ENCODE measurements at places on chromosomes 2 and 18. TPM values are rescaled to one million over a fixed set of nuclear protein-coding genes. Genes with fewer than 3 reads are reported as not detected.

- no peak for DNase-seq
Measured at GRCh38 chr18:8667846-8668245, 37.5 kb upstream of the MTCL1 start.

DNA sequence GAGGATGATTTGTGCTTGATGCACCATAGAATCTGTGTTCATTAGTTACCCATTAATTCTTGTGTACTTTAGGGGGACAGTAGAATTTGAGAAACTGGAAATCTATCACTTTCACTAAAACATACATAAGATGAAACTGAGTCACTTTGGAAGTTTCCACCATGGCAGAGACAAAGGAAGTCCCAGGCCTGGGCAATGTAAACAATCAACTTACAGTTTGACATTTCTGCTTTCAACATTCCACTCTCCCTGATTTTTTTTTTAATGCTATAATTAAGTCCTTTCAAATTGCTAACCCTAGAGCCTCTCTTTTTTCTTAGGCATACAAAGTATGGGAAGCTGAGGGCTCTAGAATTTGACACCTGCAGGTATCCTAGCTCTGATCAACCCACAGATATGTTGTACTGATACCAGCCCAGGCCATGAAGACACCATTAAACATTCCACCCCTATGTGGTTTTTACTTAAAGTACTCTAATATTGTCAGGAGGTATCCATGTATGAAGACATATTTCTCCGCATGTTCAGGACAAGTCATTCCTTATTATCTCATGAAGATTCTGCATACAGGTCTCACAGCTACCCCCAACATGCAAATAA lies 88.5 kb upstream of the GLS start:
- no peak for DNase-seq

Gene TRIM54
- not detected for total RNA-seq

GRCh38 chr2:54073796-54074195 lies 41.6 kb upstream of the ACYP2 start:
- no peak for DNase-seq

Gene C2orf69
- total RNA-seq, result 16.3 TPM

GRCh38 chr18:43627848-43628530 lies 350.7 kb upstream of the SYT4 start:
- DNase-seq, result no peak

- no peak for DNase-seq
Measured at GRCh38 chr2:230325316-230326243, 1.4 kb upstream of the SP140L start.

GRCh38 chr2:45301307-45302277 lies 292.3 kb upstream of the SIX2 start:
- DNase-seq, result no peak

DNA sequence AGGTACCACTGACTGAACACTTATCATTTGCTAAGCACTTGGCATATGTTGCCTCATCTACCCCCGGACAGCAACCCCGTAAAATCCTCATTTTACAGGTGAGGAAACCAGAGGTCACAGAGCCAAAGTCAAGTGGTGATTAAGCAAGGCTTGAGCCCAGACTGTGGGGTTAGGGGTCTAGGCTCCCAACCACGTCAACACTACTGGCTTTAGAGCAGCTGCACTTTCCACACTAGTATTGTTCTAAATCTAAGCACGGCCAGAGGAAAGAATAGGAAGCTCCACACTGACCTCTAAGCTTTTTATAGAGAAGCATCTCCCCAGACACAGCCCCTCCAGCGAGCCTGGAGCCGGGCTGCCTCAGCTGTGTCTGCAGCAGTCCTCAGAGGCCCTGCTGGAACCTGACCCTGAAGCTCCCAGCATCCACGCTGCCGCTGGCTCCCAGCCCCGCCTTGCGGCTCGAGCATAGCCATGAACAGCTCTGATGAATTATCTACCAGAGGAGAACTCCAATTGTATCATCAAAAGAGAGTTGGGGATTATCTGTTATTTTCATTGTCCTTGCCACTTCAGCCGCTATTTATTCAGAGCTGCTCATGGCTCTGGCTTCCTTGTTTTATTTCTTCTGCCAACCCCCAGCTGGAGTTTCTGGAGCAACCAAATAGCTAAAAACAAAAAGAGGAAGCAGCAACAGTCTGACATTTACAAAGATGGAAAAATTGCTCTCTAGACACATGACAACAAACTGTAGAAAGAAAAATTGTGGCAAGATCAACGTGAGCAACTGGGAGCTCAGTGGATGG lies 62.2 kb upstream of the RTN4 start:
- DNase-seq, result no peak

Gene SERPINB13
- not detected for total RNA-seq

- DNase-seq, result no peak
Measured at GRCh38 chr2:146709004-146709403, 1135.8 kb upstream of the ACVR2A start.

- DNase-seq, result no peak
Measured at GRCh38 chr2:190979906-190980629, 33.9 kb downstream of the STAT1 start.

DNA sequence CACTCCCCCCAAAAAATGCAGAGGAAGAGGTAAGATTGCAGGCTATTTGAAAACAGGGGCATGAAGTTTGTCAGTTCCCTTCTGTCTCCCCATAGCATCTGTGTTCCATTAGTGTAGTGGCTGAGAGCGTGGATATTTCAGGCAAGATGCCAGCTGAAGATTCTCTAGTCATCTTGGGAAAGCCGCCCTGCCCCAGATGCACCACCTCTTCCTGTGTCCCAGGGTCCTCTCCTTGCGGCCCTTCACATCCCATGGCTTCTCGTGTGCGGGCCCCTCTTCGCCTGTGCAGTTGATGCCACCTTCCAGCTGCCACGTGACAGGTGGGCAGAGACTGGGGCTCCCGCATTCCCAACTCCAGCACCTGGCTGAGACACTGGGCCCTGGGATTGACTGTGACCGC lies 16.1 kb downstream of the TMEM127 start:
- no peak for DNase-seq

GRCh38 chr18:8948471-8949149 lies 153.9 kb upstream of the NDUFV2 start:
- no peak for DNase-seq

- no peak for DNase-seq
Measured at GRCh38 chr18:60984510-60984909, 348.7 kb upstream of the CDH20 start.

Gene GAL3ST2
- 0.53 TPM for total RNA-seq

GRCh38 chr2:202700075-202700901 lies 65.5 kb downstream of the FAM117B start:
- no peak for DNase-seq

Gene AMER3
- not detected for total RNA-seq

GRCh38 chr18:32802591-32803451 lies 30.0 kb upstream of the KLHL14 start:
- DNase-seq, result no peak

- no peak for DNase-seq
Measured at GRCh38 chr18:69785466-69785865, 162.2 kb downstream of the CD226 start.

- DNase-seq, result no peak
Measured at GRCh38 chr2:217060516-217060915, 200.7 kb upstream of the TNP1 start.

DNA sequence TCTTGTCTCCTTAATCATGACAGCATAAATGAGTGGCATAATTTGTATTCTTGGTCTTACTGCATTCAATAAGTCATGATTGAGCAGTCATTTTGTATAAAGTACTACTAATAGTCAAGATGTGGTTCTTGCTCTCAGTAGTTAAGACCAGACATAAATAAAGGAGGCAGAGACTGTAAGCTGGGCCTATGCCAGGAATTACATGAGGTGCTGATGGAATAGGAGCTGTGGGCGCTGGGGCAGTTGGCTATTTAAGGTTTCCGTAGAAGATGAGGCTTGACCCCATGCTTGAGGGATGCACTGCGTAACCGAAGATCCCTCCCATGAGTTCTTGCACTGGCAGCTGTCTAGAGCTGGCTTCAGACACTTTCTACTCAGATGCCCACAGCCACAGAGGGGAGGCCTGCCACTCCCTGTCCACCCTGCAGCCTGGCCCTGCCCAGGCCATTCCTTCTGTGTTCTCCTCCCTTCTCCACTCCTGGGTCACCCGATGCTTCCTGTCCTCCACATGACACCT lies 150.9 kb upstream of the REV1 start:
- no peak for DNase-seq

DNA sequence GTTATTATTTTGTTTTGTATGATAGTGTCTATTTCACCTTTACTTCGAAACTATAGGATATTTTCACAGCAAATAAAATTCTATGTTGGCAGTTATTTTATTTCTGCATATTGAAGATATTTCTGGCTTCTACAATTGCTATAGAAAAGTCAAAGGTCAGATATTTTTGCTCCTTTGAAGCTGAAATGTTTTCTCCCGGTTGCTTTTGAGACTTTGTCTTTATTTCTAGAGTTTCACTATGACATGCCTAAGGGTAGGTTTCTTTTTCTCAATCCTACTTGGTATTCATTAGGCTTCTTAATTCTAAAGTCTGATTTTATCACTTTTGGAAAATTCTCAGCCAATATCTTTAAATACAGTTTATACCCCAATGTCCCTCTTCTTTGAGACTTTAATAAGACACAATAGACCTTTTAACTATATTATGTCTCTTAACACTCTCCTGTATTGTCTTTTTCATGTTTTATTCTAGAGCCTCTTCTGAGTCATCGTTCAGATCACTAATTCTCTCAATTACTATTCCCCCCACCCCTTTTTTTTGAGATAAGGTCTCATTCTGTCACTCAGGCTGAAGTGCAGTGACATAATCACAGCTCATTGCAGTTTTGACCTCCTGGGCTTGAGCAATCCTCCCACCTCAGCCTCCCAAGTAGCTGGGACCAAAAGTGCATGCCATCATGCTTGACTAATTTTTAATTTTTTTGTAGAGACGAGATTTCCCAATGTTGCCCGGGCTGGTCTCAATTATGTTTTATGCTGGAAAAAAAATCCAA lies 50.5 kb downstream of the USP37 start:
- DNase-seq, result no peak

GRCh38 chr2:240166191-240166590 lies 25.7 kb upstream of the OTOS start:
- DNase-seq, result no peak

Gene UGT1A4
- not detected for total RNA-seq

GRCh38 chr2:207624185-207625013 lies 795 bp downstream of the METTL21A start:
- peak; percentile 74 for DNase-seq

- DNase-seq, result peak; percentile 40
Measured at GRCh38 chr18:76490670-76491472, 4.2 kb downstream of the ZNF516 start.

- DNase-seq, result no peak
Measured at GRCh38 chr2:213723041-213723560, 438.8 kb downstream of the SPAG16 start.

DNA sequence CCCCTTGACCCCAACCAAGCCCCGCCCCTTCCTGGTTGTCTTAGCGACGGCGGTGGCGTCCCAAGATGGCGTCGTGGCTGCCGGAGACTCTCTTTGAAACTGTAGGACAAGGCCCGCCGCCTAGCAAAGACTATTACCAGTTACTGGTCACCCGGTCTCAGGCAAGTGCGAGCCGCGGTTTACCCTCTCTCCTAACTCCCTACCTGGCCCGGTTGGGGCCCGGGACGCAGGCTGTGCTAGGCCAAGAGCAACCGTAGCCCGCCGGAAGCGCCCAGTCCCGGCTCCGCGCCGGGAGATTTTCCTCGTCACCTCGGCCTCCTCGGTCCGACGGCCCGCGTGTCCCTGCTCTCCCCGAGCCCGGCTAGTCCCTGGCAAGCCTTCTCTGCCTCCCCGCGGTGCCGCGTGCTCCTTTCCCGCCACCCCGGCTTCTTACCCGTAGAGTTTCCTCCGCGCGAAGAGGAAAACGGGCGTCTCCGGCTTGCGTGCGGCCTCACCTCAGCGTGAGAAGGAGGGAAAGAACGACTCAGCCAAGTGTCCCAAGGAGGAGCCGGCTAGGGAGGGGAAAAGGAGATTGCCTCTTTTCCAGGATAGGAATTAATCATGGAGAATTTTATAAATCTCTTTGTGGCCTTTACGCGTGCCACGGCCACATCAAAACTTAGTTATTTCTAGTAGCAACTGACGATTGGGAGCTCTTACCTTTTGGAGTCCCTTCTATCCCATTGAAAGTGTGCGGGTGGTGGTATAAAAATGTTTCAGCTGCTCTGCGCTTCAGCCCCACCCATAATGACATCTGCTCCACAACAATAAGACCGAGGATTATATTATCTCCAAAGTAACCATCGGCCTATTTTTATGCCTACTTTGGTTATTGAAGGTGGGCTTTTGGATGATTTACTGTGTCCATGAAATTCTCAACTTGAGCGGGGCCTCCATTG lies at the start of gene FBXO36:
TSS of gene FBXO36 (plus strand) at position 55 of the 938 bp plus-strand sequence. CDS start at position 66, 11 bp downstream.
- peak; percentile 92 for DNase-seq

Gene EDAR
- total RNA-seq, result 0.28 TPM

Gene RAX
- total RNA-seq, result not detected

DNA sequence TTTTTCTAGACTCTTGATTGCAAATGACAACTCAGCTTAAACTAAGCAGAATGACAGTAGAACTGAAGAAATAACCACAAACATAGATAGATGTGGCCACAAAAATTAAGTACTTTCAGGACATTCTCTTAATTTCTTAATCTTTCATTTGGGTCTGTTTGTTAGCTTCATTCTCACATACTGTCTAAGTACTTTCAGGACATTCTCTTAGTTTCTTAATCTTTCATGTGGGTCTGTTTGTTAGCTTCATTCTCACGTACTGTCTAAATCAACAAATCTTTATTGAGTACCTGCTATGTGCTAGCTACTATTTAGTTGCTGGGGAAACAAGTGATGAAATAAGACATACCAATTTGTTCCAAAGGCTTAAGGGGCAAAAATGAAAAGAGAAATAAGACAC lies 35.1 kb downstream of the FAM117B start:
- DNase-seq, result no peak

DNA sequence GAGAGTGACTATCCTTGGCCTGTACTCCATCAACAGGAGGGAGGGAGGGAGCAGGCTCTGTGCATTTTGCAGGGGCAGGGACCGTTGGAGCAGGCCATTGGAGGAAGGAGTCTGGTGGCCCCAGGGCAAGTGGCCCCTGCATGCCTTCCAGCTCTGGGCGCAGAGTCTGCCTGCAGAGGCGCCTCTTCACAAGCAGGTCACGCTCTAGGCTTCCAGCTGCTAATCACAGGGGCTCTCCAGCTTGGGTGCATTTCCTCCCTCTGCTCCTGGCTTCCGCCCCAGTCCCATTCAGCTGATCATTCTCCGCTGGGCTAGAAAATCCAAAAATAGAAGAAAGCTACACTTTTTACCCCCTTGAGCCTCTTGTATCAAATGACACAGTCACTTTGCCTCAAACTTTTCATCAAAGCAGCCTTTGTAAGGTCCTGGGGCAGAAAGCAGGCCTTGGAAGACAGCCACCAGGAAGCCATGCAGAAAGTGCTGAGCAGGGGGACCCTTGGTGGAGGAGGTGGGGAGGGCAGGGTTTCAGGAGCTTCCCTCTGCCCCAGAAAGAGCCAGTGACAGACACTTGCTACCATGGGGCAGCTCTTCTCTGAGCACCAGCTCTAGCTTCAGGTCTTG lies 11.3 kb downstream of the TMEM247 start:
- DNase-seq, result no peak

Gene RBM44
- total RNA-seq, result 1.9 TPM

DNA sequence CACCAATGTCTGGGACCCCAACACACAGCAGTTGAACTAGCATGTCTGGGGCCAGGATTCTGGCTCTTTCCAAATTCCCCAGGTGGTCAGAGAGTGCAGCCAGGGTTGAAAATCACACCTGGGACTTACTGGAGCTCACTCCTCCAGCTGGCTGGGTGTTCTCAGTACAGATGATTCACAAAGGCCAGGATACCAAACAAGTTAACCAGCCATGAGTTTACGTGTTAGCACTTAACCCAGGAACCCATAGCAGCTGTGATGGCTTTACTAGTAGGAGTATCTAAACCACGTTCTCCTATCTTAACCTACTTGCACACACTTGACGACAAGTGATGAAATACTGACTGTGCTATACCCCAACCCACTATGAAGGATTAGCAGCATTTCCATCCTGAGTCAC lies 222.8 kb downstream of the FBXO15 start:
- DNase-seq, result no peak

Gene UGT1A8
- total RNA-seq, result not detected

Measured in activated T-cell treated with anti-CD3 and anti-CD28 coated beads, Interleukin-2, amount 50 U/mL, for 72 hours (primary cell).